CD4-positive, alpha-beta T cell treated with Interleukin-15 for 1 hour (primary cell): ENCODE measurements at places on chromosomes 1 and 21.

DNA sequence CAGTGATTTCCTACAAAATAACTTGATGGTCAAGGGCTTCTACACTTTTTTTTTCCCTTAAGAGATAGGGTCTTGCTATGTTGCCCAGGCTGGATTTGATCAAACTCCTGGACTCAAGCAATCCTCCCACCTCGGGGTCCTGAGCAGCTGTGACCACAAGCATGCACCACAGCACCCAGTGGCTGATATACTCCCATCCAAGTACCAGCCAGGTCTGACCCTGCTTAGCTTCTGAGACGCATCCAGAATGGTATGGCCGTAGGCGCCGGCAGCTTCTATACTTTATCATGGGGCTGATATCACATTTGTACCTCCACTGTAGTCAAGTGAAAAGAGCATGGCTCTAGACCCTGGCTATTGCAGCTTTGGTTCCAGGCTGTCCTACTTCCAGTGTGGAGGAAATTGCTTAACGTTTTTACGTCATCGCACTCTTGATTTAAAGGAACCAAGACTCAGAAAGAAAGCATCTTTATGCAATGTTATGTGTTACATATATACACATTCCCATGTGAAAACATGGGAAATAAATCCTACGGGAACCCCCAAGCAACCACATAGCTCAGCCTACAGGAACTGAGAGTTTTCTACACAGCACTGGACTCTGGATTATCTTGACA, 39.5 kb downstream of the PDPN start:
- no peak for DNase-seq

DNA sequence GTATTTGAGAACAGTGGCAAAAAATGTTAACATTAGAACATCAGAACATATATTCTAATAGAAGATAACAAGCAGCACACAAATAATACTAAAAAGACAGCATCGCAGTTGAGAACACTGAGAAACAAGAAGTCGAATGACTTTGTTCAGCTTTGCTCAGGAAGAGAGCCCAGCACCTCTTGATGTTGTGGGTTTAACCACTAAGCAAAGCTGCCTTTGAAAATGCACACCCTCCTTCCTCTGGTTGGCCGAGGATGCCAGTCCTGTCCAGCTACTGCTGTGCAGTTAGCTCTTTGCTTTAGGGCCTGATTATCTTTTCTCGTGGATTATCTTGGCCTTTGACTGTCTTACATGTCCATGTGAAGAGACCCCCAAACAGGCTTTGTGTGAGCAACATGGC, 60.5 kb downstream of the SPATA46 start:
- DNase-seq = no peak

DNA sequence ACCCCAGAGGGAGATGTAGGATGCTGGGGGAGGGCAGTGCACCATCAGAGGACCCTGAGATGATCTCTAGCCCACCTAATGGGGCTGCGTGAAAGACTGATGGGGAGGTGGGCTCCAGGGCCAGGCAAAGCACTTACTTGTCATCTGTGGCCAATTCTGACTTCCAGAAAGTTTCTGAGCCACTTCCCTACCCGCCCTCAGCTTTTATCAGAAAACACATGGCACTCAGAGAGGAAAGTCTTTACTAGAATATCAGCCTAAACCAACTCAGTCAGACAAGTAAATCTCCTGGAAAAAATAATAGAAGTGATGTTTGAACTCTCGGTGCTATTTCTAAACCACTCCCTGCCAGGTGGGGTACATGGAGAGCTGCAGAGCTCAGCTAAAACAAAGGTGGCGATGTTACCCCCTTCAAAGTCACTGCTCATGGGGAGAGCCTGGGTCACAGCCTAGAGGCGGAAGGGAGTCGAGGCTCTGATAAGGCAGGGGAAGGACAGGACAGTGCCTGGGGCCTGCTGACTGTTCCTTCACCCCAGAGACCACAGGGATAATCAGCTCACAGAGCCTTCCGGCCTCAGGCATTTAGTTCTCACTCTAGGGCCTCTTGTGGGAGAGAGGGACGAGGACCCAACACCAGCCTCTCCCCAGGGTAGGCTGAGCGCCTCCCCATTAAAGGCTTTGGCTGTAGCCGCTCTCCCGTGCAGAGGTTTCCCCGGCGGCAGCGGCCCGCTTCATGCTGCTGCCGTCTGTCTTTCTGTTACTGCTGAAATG, 14.2 kb downstream of the SMIM12 start:
- no peak for DNase-seq

DNA sequence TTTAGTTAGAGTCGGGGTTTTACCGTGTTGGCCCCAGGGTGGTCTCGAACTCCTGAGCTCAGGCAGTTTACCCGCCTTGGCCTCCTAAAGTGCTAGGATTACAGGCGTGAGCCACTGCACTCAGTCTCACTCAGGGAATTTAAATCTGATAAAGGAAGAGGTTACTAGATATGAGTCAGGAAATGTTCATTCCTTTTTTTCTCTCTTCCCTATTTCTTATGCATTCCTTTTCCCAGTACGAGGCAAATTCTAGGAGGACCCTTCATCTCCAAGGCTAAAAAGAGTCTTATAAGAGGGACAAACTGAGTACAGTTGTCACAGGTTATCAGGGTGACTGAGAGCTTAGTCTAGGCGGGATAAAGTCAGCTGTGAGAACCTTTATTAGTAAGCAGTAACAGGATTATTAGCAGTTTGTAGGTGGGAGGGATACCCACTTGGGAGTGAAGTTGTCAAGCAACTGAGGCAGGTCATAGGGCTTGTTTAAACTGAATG, 9.1 kb downstream of the MACF1 start:
- no peak for DNase-seq

- no peak for DNase-seq
Measured at GRCh38 chr1:21667348-21668231, 1.6 kb downstream of the RAP1GAP start.

- DNase-seq = no peak
Measured at GRCh38 chr1:2104621-2105427, 54.6 kb downstream of the PRKCZ start.

- DNase-seq = no peak
Measured at GRCh38 chr1:152537496-152537895, 23.2 kb downstream of the CRCT1 start.

DNA sequence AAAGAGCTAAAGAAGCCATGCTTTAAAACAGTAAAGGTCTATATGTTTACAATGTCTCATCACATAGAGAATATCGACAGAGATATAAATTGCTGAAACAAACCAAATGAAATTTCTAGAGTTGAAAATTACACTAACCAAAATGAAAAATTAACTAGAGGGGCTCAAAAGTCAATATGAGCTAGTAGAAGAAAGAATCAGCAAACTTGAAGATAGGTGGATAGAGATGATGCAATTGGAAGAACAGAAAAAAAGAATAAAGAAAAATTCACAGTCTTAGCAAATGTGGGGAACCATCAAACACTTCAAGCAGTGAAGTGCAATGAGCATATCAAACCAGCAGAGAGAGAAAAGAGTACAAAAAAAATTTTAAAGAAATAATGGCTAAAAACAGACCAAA, 24.1 kb upstream of the DSCAM start:
- no peak for DNase-seq

DNA sequence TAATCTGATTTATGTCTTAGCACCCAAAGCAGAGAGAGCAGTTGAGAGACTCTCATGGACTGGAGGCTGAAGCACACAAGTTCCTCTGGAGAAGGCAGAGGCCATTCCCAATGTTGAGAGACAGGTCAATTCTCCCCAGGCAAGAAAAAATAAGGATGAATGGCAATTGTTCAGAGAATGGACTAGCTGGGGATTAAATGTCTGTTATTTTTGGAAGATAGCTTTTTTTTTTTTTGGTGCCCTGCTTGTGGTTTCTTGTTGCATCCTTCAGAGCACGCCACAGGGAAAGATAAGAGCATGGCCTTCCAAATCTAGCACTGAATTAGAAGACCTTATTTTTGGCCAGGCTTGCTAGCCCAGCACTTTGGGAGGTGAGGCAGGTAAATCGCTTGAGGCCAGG, 65.6 kb upstream of the ERRFI1 start:
- no peak for DNase-seq

GRCh38 chr1:155093911-155094621, 15.4 kb downstream of the EFNA3 start:
- DNase-seq = no peak

- no peak for DNase-seq
Measured at GRCh38 chr1:201543871-201544642, 5.1 kb downstream of the NAV1 start.

GRCh38 chr1:229286099-229286766, 15.3 kb downstream of the RAB4A start:
- no peak for DNase-seq

- no peak for DNase-seq
Measured at GRCh38 chr1:49204720-49205119, 428.0 kb upstream of the BEND5 start.

DNA sequence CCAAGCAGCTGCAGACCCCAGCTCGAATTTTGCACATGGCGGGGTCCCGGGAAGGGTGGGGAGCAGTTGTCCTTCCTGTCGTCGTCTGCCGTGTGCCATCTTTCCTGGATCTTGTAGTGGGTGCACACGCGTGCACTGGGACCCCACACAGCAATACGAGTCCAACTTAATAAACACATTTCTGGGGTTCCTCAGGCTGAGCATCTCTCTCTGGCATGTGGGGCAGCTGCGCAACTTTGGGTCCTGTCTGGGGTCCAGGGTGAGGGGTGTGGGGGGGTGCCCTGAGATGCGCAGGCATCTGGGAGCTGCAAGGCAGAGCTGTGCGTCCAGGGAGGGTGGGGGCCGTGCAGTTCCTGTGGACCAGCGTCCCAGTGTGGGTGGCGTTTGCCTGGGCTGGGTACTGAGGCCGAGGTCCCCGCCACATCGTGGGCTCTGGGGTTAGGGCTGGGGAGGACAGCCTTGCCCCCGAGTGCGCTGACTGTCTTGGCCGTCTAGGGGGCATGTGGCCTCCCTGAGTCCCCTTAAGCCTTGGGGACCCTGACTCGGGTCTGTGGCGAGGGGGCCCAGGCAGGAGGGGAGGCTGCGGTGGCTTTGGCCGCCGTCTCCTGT, 652 bp upstream of the PLEKHN1 start:
- no peak for DNase-seq

- no peak for DNase-seq
Measured at GRCh38 chr1:63317817-63318152, 4.6 kb upstream of the FOXD3 start.

GRCh38 chr21:25467896-25468295, 139.4 kb downstream of the MRPL39 start:
- DNase-seq = no peak
